ENCODE measurements at places on chromosomes 12 and 14.
A peak's percentile ranks its signal among the peaks of the same experiment; 100 is the strongest.

- no peak for DNase-seq
These were observed 45.5 kb upstream of the PTPRR start for GRCh38 chr12:70966046-70966445.

DNA sequence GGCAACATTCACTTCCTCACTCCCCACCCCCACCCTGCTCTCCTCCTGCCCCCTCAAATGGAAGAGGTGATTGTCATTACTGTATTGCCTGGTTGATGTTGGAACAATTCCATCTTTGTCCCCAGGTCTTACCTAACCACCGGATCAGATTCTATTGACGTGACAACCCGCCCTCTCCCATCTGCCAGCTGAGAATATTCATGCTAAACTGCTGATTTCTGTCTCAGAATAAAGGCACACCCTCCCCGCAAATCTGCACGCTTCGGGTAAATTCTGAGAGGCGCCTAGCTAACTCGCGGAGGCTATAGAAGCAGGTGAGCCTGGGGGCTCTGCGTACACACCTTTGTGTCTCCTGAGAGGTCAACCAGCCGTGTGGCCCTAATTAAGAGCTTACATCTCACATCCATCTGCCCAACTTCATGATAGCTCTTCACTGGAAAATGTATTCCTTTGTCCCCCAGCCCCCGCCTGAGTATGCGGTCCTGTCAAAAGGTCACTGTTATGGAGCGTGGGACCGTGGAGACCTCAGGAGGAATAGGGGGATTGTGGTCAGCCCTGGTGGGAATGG is 1054.3 kb downstream of the VRK1 start:
- DNase-seq: no peak

GRCh38 chr12:89765959-89766824 is 57.6 kb upstream of the ATP2B1 start:
- no peak for DNase-seq

- peak; percentile 56 for DNase-seq
These were observed 86.9 kb downstream of the NTF3 start for GRCh38 chr12:5518584-5519365.
